Stimulated activated naive CD4-positive, alpha-beta T cell treated with Interleukin-2 at 50 U/mL for 16 hours (primary cell): ENCODE measurements at places on chromosomes 7 and 10.

DNA sequence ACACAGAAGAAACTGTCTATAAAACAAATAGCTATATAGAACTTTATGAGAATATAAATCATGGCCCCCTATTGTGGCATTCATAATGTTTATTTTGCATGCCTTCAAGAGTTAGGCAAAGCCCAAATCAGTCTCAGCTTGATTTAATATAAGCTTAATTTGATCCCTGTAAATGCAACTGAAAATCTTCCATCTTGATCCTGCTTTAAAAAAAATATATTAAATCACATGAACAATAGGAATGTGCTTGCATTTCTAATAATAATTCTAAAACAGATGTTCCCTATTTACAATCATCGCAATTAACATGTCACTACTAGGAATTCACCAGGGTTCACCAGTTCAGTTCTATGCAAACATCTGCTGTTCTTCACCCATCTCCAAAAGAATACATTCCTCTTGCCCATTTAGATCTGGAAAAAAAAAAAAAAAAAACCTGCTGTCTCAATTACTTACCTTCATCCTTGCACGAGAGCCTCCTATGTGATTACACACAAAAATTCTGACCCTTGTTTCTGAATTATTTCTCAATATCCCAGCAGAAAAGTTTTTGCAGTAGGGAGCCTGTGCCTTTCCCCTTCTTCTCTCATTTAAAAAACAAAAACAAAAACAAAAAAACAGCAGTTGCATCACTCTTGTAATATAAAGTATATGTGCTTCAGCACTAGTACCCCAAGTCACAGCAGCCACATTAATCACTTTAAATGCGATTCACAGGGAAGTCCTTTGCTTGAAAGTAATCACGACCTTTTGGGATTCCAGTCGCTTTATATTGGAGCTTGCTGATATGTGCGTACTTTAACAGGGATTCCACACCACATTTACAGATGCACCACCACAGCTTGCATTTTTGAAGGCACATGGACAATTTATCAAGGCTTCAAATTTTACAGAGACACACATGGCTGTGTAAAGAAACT lies 194.8 kb upstream of the KMT2E start:
- DNase-seq, result no peak

GRCh38 chr7:132680590-132680989 lies 104.3 kb upstream of the PLXNA4 start:
- no peak for DNase-seq

DNA sequence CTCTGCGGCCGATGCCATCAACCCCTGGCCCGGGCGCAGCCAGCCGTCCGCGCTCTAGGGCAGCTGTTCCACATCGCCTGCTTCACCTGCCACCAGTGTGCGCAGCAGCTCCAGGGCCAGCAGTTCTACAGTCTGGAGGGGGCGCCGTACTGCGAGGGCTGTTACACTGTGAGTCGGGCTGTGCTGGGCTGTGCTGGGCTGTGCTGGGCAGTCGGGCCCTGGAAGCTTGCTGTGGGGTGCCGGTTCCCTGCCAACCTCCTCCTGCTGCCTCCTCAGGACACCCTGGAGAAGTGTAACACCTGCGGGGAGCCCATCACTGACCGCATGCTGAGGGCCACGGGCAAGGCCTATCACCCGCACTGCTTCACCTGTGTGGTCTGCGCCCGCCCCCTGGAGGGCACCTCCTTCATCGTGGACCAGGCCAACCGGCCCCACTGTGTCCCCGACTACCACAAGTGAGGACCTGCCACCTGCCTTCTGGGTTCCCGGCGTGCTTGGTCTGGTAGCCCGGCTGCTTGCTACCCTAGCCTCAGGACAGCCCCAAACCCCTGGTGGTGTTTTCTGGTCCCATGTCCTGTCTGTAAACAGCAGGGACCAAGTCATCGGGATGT lies 7.5 kb downstream of the ZYX start:
- no peak for DNase-seq

GRCh38 chr7:100091411-100092181 lies 2.8 kb downstream of the COPS6 start:
- no peak for DNase-seq

DNA sequence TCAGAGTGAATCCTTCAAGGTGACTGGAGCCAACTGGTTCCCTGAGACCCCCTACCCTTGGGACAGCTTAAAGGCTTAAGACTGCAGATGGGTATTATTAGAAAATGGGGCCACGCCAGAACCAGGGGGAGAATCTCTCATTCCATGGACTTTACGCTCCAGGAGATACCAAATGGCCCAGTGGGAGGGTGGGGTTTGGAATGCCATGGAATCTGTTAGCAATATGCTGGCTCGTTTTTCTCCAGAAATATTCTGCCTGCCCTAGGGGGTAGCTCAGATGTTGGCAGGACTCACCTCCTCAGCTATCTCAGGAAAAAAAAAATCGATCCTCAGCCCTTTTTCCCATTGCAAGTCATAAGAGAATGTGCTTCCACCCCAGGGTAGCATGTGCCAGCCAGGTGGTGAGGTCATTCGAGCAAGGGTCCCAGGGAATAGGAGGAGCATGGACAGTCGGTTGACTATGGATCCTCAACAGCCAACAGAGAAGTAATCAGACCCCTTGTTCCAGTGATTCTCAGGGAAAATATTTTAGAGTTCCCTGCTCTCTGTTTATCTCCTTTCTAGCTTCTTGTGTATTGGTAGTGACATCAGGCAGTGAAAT lies 22.9 kb downstream of the SVIL start:
- DNase-seq, result no peak

- no peak for DNase-seq
Observed at GRCh38 chr10:74837743-74838142, 11.3 kb downstream of the KAT6B start.

DNA sequence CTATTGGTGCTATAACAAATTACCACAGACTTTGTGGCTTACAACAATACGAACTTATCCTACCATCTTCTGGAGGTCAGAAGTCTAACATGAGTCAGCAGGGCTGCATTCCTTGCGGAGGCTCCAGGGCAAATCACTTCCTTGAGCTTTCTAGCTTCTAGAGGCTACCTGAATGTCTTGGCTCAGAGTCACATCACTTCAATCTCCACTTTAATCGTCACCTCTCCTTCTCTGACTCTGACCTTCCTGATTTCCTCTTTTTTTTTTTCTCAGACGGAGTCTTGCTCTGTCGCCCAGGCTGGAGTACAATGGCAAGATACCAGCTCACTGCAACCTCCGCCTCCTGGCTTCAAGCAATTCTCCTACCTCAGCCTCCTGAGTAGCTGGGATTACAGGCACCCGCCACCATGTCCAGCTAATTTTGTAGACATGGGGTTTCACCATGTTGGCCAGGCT lies 44.6 kb upstream of the ANAPC16 start:
- DNase-seq, result no peak

DNA sequence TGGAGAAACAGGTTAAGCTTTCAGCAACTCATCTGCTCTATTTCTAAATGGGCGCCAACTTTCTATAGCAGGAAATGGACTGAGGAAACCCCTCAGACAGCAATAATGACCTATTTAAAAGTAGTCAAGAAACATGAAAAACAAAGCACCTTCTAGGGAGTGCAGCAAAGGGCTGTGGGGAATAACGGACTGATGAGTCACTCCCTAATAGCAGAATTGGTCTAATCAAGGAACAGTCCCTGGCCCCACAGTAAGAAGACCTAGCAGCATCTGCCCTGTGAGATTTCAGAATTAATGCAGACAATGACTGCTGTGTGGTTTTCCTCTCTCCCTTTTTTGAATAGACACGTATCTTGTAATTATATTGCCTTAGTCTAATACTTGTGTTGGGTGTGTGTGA lies 602.9 kb downstream of the IPMK start:
- DNase-seq, result no peak

DNA sequence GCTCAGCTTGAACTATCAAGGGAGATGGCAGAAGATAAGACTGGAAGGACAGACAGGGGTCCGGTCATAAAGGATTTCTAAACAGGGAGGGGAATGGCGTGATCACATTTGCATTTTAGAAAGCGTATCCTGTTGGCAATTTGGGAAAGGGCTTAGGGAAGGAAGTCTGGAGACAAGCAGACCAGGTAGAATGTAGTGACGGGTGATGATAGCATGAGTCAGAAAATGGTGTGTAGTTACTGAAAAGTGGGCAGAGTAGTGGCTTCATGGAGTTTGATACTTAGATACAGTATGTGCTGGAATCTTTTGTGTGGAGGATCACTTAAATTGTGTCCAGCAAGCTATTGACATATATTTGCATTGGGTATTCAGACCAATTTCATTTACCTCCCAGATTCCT lies 61.2 kb downstream of the LRGUK start:
- no peak for DNase-seq

GRCh38 chr7:72462311-72462710 lies 50.2 kb upstream of the CALN1 start:
- no peak for DNase-seq

- DNase-seq, result no peak
Observed at GRCh38 chr7:42502022-42502421, 265.0 kb upstream of the GLI3 start.

GRCh38 chr10:8158193-8159071 lies 103.9 kb downstream of the GATA3 start:
- DNase-seq, result no peak

- DNase-seq, result no peak
Observed at GRCh38 chr10:109996225-109996624, 11.6 kb upstream of the ADD3 start.

DNA sequence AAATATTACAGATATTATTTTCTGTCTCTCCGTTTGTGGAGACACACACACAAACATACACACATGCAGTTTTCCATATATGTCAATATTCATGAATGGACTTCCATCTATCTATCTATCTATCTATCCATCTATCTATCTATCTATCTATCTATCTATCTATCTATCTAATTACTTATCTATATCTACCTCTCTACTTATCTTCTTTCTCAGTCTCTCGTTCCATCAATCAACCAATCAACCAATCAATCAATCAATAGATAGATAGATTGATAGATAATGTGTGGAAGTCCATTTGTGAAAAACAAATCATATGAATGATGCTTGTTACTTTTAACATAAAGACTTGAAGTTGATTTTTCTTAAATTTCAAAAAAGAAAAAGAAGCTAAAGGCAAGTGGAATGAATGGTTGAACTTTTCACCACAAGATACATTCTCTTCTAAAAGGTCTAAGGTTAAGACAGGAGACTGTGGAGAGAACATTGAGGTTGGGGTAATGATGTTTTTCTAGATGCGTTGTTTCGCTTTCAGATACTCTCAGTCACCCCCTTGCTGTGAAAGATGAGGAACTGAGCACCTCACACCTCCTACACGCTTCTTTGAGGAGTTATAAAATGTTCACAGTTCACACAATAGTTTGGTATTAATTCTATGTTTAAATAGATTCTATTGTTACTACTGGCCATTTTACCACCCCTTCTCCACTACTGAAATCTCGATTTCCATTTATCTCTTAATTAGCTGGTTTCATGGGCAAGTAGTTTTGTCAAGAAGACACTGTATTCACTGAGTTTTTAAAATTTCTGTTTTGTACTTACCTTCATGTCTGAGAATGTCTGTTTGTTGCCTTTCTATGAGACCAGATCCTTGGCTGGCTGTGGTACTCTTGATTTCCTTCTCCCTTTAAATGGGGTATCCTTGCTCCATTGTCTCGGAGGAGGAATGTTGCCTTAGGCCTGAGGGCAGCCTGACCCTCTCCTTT lies 114.1 kb downstream of the EMX2 start:
- no peak for DNase-seq

DNA sequence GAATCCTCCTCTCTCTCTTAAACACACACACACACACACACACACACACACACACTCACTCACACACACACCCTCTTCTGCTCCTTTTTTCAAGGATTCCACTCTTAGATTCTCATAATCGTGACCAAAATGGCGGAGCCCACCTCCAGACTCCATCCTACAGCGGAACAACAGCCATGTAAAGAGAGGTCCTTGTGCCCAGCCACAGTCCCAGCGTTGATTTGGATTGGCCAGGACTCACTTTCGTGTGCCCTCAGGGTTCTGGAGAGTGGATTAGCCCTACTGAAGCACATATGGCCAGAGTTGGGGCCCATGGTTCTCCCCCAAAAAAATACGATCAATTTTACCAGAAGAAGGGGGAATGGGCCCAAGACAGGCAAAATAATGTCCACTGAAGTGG lies 90.2 kb upstream of the SMNDC1 start:
- no peak for DNase-seq

DNA sequence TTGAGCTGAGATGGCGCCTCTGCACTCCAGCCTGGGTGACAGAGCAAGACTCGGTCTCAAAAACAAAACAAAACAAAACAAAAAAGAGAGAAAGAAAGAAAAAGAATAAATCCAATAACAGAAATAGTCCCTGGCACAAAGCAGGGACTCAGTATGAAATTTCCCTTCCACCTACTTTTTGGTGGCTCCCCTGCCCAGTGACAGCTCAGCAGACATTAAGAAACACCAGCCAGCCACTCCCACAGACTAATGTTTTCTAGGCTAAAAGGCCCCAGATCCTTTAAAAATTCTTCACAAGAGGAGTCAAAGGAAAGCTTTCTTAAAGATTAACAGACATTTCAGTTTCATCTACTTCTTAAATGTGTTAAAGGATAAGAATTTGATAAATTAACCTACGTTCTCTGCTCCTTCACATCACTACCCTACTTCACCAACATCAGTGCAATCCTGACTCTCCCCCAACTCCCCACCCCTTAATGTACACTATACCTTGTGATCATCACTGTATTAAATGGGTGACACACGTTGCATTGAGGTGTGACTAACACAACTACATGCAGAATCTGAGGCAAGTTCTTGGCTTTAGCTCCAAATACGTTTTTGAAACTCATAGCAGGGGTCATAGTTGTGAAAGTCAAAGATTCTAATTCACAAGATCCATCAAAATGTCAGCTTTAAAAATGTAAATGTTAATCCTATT lies 114.5 kb upstream of the CAV2 start:
- no peak for DNase-seq

- DNase-seq, result no peak
Observed at GRCh38 chr10:45106236-45106856, 105.6 kb downstream of the ZNF22 start.

DNA sequence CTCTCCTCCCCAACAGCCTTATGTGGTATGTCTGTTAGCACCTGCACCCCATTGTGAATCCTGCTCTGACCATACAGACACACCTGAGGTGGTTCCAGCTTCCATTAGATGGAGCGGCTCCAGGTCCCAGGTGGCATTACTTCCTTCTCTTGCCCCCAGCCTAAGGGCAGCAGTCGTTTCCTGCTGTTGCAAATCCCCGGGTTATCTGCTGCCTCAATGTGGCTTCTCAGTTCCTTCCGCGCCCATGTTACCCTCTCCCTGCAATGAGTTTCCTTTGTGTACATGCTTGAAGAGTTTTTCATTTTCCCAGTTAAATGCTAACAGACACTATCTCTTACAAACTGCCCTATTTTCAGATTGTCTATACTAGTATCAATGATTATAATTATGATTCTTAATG lies 62.8 kb upstream of the PRKCQ start:
- DNase-seq, result no peak

DNA sequence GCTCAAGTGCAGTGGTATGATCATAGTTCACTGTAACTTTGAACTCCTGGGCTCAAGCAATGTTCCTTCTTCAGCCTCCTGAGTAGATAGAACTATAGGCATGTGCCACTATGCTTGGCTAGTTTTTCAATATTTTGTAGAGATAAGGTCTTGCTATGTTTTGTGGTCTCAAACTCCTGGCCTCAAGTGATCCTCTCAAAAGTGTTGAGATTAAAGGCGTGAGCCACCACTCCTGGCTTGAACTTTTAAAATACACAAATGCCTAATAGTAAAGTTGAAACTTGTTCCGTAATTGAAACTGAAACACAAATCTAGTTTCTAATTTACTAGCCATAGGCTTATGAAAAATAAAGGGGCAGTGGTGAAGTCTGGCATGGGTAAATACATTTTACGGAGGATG lies 65.7 kb downstream of the AP3M1 start:
- no peak for DNase-seq
